ENCODE measurements at places on chromosomes 4 and X.

GRCh38 chr4:183912585-183912984 is 7.5 kb downstream of the STOX2 start:
- no peak for DNase-seq

- DNase-seq = peak; percentile 49
Observed at GRCh38 chrX:153649178-153649914, 2.3 kb downstream of the DUSP9 start.

DNA sequence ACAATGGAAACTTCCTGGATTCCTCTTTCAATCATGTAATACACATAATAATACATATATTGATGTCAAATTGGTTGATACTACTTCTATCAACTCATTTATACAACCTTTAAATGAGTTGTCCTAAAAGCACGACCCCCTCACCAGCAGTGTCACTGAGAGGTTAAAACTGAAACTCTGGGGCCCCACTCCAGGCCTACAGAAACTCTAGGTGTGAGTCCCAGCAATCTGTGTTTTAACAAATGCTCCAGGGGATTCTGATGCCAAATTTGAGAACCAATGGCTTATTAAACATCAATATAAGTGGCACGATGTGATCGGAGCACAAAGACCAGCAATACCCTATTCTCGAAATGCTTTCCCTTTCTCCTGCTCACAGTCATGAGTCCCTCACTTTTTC is 47.9 kb downstream of the ATP8A1 start:
- no peak for DNase-seq

GRCh38 chr4:63607169-63607872 is 801.9 kb downstream of the TECRL start:
- DNase-seq = no peak

- DNase-seq = no peak
Observed at GRCh38 chr4:185480016-185480732, 8.6 kb upstream of the CCDC110 start.

GRCh38 chr4:76960014-76960413 is 10.5 kb downstream of the SEPTIN11 start:
- no peak for DNase-seq

DNA sequence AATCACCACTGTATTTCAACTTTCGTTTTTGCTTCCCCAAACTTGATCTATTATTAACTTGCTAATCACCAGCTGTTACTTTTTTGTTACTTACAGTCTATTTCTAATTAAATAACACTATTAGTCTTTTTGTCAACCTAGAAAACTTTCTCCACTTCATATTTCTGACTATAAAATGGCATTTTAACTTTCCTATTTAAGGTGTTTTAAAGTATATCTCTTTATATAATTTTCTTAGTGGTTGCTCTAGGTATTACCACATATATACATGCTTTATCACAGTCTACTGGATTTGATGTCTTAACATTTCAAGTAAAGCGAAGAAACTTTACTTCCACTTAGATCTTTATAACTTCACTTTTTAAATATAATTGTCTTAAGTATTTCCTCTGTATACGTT is 421.2 kb downstream of the DCAF12L2 start:
- no peak for DNase-seq

GRCh38 chrX:38982370-38982769 is 181.1 kb downstream of the MID1IP1 start:
- DNase-seq = no peak

GRCh38 chrX:130245441-130245840 is 23.3 kb downstream of the ZNF280C start:
- no peak for DNase-seq

DNA sequence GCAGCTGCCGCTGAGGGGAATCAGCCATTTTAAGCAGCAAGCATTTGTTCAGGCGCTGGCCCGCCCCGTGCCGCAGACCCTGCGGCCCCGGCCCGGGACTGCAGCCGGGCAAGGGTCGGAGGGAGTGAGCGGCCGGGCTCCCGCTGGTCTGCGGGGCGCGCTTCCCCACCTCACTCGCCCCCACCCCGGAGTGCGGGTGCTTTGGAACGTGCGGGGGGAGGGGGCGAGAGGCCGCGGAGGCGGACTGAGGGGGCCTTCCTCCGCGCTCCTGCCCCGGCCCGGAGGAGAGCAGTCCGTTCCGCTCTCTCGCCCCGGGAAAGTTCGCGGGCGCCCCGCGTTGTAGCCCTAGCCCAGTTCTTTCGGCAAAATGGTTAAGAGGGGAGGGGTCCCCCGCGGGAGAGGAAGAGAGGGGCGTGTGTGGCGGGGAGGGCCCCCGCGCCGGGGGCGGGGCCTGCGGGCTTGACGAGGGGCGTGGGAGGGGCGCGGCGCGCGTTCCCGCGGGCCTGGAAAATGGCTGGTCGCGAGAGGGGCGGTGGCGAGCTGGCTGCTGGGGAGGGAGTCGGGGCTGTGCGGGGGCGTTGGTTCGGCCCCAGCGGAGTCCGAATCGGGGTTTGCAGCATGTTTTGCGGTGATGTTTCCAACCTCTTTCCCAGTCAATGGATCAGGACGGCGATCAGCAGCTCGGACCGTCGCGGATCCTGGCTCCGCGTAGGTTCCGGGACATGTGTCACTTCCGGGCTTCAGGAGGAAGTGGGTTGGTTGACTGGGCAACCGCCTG is 942 bp downstream of the ING2 start:
- peak; percentile 94 for DNase-seq

DNA sequence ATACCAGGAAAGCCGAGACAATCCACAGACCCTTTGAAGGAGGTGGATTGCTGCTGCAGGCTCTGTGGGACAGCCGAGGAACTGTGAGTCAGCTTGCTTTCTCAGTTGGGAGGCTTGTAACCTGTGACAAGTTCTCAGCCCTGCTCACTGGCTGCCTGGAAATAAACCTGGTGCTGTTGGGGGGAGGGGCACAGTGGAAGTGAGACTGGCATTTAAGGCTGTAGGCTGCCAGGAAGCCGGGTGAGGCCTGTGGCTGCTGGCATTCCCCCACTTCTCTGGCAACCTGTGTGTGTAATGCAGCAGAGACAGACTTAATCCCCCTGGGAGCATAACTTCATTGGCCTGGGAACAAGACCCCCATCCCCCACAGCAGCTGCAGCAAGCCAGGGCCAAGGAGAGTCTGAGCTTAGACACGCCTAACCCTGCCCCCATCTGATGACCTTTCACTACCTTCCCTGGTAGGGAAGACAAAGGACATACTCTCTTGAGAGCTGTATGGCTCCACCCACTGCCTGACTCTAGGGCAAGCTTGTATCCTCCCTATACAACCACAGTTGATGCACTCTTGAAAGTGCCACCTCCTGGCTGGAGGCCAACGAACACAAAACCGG is 64.1 kb downstream of the ALPK1 start:
- DNase-seq = no peak

GRCh38 chr4:118752551-118752950 is 67.4 kb downstream of the METTL14 start:
- no peak for DNase-seq

DNA sequence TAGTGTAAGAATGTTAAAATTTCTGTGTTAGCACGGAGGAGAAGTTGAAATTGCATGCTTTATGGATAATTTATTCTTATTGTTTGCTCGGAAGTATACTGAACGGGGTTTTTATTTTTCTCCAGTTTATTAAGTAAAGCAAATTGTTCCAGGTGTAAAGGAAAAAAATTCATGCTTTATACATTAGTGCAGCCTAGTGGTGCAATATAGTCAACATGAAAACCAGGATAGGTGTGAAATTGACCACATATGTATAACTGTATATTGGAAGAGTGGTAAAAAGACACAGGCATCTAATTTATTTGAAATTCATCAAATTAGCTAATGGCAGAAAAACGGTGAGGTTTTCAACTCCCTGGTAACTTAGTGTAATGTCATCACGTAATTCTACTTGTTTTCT is 959 bp downstream of the BRS3 start:
- no peak for DNase-seq

All from activated T-cell treated with anti-CD3 and anti-CD28 coated beads, Interleukin-2, amount 50 U/mL, for 24 hours (primary cell).